ENCODE measurements at places on chromosomes 11 and 22. TPM values are rescaled to one million over a fixed set of nuclear protein-coding genes. Genes with fewer than 3 reads are reported as not detected.

The OR51B4 gene
- not detected for total RNA-seq

The TNNT3 gene
- not detected for total RNA-seq

The RFPL3 gene
- total RNA-seq, result not detected

The KCNQ1 gene
- total RNA-seq, result not detected

The CCDC85B gene
- total RNA-seq, result 49.0 TPM

The LRRC56 gene
- total RNA-seq, result 0.64 TPM

The HEPACAM gene
- total RNA-seq, result under 0.01 TPM

The APOA1 gene
- total RNA-seq, result not detected

The GRAMD1B gene
- 6.0 TPM for total RNA-seq

The LAYN gene
- total RNA-seq, result 41.9 TPM

The MOGAT2 gene
- not detected for total RNA-seq

The KCNQ1OT1 gene
- total RNA-seq, result 6.1 TPM

The LRRC32 gene
- 25.8 TPM for total RNA-seq

The PATE2 gene
- 0.32 TPM for total RNA-seq

The B4GALNT4 gene
- 1.3 TPM for total RNA-seq

The FOLR1 gene
- total RNA-seq, result not detected

The KAT5 gene
- total RNA-seq, result 42.2 TPM

The C11orf42 gene
- under 0.01 TPM for total RNA-seq

The PHLDA2 gene
- total RNA-seq, result 7.3 TPM

The RAB36 gene
- total RNA-seq, result 6.1 TPM

The MLC1 gene
- total RNA-seq, result under 0.01 TPM

The C11orf91 gene
- not detected for total RNA-seq

The STK33 gene
- 2.9 TPM for total RNA-seq

The IGLL1 gene
- total RNA-seq, result not detected

The CCDC73 gene
- not detected for total RNA-seq

The DEFB131B gene
- not detected for total RNA-seq

The ATXN10 gene
- 113 TPM for total RNA-seq

The MMP27 gene
- not detected for total RNA-seq

The ANO1 gene
- total RNA-seq, result not detected

The OR52E5 gene
- total RNA-seq, result not detected

The DDIAS gene
- 1.9 TPM for total RNA-seq

The C11orf16 gene
- total RNA-seq, result not detected

The TSSK2 gene
- not detected for total RNA-seq

The MRPL16 gene
- 44.5 TPM for total RNA-seq

The AQP11 gene
- total RNA-seq, result 1.6 TPM

The CYP2D6 gene
- under 0.01 TPM for total RNA-seq

The GGT1 gene
- 0.97 TPM for total RNA-seq

The DAGLA gene
- 2.6 TPM for total RNA-seq

The TXN2 gene
- 14.7 TPM for total RNA-seq

The OR51B5 gene
- 0.32 TPM for total RNA-seq

The CTSW gene
- 0.43 TPM for total RNA-seq

The CCDC15 gene
- 2.6 TPM for total RNA-seq

The MMP10 gene
- 0.86 TPM for total RNA-seq

The SCGB1A1 gene
- not detected for total RNA-seq

The OR56A3 gene
- not detected for total RNA-seq

The GDPD4 gene
- 0.64 TPM for total RNA-seq

The C1QTNF4 gene
- total RNA-seq, result 0.43 TPM

The SIRT3 gene
- total RNA-seq, result 10.3 TPM

The SYT7 gene
- 0.43 TPM for total RNA-seq

The OR52I2 gene
- total RNA-seq, result not detected

The VWA5A gene
- total RNA-seq, result 6.5 TPM

The OR5B21 gene
- total RNA-seq, result not detected

The POU2AF2 gene
- total RNA-seq, result not detected
